T1000 (cell line): ENCODE measurements at places on chromosomes 2 and 18.

DNA sequence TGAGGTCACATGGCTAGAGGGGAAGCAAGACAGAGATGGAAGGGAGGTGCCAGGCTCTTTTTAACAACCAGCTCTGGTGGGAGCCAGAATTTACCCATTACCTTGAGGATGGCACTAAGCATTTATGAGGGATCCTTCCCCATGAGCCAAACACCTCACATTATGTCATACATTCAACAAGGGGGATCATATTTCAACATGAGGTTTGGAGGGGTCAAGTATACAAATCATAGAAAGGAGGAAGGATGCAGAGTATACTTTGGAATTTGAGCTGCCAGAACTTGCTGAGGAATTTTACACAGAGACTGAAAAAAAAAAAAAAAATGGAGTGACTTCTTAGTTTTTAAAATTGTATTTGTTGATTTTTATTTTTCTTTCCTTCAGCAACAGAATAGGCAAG lies 891.4 kb downstream of the CCDC85A start:
- DNase-seq: no peak

- no peak for DNase-seq
Measured at GRCh38 chr2:170840717-170841210, 24.1 kb downstream of the GAD1 start.

DNA sequence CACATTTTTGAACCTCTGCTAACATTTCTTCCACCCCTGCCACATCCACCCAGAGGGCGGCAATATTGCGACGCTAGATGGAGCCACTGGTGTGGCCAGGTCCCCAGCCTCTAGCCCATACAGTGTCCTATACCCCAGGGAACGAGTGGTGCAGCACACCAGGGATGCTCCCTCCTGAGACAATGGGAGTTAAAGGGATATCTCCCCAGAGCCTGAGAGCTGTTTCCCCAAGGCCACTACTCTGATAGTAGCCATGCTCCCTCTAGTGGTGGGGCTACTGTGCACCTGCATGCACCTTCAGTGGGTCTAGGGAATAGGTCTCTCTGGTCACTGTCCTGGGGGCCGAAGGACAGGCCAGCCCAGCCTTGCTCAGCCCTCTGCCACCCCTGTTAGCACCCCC lies 336.4 kb upstream of the FSHR start:
- no peak for DNase-seq

DNA sequence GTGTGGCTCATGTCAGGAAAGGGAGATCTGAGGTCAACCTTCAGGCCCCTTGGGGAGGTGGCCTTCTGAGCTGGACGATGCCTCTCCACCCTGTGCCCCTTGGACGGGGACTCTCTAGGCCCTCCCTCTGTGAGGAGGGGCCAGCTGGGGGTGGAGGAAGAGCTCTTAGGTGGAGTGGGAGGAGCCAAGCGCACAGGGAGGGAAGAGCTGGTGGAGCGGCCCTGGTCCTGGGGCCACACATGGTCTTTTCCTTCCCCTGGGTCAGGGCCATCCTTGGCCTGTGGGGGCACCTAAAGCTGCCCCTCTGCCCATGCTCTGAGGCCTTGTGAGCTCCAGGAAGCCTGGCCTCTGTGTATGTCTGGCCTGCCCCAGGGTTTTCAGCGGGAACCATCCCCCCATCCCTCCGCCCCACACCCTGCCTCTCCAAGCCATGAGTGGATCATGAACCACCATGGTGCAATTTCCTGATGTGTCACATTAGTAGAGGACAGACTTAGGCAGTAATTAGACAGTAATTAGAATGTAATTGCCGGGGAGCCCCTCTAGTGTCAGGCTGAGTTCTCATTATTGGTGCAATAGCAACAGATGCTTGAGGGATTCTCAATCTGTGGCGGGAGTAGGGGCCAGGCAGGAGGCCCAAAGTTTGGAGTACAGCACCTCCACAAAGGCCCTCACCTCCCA lies 63.0 kb downstream of the GLI2 start:
- DNase-seq: no peak

- no peak for DNase-seq
Measured at GRCh38 chr2:126527836-126528490, 128.0 kb upstream of the GYPC start.

DNA sequence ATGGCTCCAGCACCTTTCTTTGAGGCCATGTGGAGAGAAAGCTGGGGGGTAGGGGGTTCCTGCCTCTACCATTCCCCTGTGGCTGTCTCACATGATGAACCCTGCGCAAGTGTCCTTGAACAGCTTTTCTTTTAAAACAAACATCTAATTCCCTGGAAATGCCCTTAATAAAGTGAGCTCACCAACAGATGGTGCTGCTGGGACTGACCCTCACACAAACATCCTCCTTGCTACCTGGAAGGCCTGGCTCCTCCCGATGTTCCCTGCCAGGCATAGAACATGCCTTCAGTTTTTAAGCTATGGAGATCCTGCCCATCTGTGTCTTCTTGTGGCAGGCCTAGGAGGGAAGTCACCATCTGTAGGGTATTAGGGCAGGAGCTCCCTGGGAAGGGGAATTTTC lies 60.7 kb upstream of the GATA6 start:
- DNase-seq: no peak

DNA sequence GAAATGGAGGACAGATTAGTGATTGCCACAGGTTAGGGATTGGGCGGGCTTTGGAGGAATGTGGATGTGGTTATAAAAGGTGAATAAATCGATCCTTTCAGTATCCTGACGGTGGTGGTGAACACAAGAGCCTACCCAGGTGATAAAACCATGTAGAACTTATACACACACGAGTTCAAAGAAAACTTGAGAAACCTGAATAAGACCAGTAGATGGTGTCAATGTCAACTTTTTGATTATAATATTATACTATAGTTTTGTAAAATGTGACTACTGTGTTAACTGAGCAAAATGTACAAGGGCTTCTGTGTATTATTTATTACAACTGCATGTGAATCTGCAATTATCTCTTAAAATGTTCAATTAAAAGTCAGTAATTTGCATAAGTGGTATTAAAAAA lies 136.3 kb downstream of the ERBB4 start:
- no peak for DNase-seq

- DNase-seq: no peak
Measured at GRCh38 chr2:119256582-119256921, 32.9 kb downstream of the STEAP3 start.

DNA sequence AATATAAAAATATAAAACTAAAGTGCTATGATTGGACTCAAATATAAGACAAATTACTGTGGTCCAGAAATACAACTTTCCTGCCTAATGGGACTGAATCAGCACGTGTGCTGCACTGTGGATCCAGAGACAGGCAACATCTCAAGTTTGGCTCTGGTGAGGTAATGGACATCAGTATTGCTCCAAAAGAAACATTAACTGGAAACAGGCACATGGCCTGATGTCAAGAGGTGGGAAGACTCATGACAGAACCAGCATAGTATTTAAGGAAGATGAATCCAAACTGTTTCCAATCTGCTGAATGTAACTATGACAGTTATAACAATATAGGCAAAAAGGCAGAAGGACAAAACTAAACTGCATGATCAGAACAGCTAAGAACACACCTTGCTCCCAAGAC lies 354.6 kb downstream of the FSIP2 start:
- DNase-seq: no peak

- peak; percentile 7 for DNase-seq
Measured at GRCh38 chr18:26482569-26482968, 65.8 kb downstream of the KCTD1 start.

GRCh38 chr2:113842919-113843736 lies 46.8 kb upstream of the ACTR3 start:
- DNase-seq: no peak

- DNase-seq: peak; percentile 51
Measured at GRCh38 chr18:11149441-11150270, at the start of gene PIEZO2. TSS of gene PIEZO2 (minus strand) at chr18:11149569. CDS start at chr18:11148588, 981 bp downstream.

- no peak for DNase-seq
Measured at GRCh38 chr2:212213191-212213590, 325.4 kb downstream of the ERBB4 start.

GRCh38 chr2:177727577-177728398 lies 335.2 kb downstream of the AGPS start:
- no peak for DNase-seq

DNA sequence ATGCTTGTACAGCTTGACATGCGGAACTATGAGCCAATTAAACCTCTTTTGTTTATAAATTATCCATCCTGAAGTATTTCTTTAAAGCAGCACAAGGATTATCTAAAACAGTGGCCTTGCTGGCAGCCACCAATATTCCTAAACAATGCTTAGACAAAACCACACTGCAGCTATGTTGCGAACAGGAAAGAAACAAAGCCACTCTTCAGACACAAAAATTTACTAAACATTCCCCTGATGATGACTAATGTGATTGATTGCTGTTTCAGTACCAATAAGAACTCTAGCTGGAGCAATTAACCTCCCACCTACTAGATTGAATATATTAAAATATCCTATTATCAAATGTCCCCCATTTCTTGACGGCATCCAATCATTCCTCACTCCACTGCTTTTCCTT lies 325.8 kb upstream of the REG3G start:
- DNase-seq: no peak

- no peak for DNase-seq
Measured at GRCh38 chr18:36179562-36180355, 7.5 kb upstream of the MOCOS start.

- DNase-seq: no peak
Measured at GRCh38 chr2:191916826-191917225, 69.9 kb upstream of the CAVIN2 start.

DNA sequence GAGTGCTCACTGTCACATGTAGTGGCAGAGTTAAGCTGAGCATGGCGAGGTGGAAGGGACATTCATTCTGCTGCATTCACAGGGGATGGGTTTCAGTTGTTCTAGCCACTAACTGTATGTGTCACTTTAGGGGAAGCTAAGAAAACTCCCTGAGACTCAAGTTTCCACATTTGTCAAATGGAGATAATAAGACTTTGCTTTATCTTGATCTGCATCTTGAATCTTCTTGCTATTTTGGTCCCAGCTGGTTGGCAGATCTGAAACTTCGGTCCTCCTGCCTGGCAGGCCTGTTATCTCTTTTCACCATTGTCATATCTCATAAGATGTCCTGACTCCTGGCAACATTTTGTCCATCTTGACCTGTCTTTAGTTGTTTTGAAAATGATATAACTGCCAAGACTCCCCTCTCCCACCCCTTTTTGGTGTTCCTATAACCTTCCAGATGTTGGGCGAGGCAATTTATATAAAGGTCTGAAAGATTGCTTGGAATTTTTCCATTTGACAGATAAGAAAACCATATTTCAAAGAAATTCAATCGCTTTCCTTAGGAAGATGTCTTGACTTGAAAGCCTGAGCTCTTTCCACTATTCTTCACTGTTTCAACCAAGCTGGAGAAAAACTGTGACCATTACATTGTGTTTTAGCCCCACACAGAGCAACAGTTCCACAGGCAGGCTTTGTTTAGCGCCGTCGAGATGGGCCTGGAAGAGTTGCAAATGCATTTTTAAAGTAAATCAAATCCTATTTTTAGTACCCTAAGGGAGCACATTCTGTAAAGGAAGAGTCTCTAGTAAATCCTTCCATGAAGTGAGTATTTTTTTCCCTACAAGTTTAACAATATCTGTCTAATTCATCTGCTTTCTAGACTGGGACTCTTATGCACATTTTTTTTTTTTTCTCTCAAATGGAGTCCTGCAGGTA lies 33.4 kb downstream of the MYCN start:
- no peak for DNase-seq

DNA sequence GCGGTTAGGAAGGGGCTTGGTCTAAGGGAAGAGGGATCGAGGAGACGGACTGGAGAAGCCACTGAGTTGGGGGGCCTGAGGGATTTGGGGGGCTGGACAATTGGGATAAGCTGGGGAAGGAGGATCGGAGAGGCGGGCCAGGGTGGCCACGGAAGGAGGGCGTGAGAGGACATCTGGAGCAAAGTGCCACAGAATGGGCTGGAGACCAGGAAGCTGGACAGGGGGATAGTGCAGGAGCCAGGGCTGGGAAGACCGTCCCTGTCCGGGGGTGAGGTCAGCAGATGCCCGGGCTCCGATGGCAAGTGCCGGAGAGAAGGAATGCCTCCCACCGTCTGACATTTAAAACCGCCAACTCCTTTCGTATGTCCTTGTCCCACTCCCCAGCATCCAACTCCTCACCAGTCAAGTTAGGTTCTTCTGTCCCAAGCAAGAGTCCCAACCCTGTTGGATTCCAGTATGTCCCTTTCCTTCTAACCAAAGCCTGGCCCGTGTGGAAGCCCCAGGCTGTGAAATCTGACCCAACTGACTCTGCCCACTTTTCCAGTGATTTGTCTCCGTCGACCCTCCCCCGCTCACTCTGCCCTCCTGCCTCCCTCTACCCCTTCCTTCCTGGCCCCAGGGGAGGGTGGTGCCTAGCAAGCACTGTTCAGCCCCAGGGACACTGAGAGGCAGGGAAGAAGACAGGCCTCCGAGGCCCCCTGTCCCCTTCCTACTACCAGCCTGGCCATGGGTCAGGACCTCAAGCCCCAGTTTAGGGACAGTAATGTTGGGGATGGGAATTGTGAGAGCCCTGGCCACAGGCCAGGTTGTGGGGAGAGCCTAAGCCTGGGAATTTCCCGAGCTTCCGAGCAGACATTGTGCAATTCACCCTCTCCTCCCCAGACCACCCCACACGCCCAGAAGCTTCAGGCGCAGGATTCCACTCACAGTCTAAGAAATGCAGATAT lies 31.5 kb upstream of the TMBIM1 start:
- DNase-seq: peak; percentile 41

DNA sequence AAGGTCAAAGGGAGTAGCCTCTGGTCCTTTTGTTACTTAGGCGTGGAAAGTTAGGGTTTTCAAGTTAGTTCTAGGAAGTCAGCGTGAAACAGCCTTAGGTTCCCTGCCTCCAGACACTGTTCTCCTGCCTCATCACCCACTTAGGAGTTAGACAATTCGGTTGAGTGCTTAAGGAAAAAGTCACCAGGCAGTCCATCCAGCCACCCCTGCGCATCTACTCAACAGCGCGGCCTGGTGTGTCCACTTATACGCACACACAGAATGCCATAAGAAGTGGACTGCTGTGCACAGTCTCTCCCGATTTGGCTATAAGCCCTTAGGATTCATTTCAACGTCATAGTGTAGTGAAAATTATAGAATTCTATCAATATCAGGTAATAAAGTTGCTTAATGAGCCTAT lies 470.8 kb upstream of the TNP1 start:
- no peak for DNase-seq

- no peak for DNase-seq
Measured at GRCh38 chr2:234399451-234400246, 97.2 kb downstream of the ARL4C start.
